ENCODE measurements at places on chromosomes 7 and 10.

GRCh38 chr7:78172267-78172757 lies 373.7 kb downstream of the PHTF2 start:
- no peak for DNase-seq

DNA sequence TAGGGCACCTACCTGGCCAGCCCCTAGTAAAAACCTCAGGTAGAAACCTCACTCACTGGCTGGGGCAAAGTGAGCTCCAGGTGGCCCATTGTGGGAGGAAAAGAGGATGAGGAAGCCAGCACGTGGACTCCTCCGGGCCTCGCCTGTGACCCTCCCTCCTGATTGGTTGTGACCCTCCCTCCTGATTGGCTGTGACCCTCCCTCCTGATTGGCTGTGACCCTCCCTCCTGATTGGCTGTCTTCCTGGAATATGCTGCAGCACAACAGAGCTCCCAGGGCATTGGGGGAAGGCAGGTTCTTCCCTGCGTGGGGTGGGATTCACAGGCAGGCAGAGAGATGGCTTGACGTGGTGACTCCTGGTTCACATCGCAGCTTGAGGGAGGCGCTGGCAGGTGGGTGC lies 343.0 kb downstream of the GLRX3 start:
- DNase-seq, result no peak

GRCh38 chr10:104340111-104340526 lies 1.9 kb upstream of the ITPRIP start:
- no peak for DNase-seq

DNA sequence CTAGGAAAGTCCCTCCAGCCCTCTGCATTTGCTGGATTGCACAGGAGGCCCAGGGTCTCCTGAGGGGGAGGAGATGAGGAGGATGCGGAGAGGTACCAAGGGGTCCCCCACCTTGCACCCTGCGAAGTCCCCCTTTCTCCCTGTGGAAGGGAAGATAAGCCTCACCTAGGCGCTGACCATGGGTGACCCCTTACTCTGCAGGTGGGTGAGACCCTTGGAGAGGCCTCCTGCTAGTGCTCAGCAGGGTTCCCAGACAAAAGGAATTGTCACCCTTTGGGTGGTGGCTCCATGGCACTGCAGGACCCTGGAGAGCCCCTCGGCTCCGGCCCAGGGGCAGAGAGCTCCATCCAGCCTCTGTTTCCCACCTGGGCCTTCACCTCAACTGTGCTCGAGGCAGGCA lies 107.0 kb upstream of the RET start:
- DNase-seq, result no peak

GRCh38 chr7:72028267-72028666 lies 383.9 kb downstream of the CALN1 start:
- DNase-seq, result no peak

DNA sequence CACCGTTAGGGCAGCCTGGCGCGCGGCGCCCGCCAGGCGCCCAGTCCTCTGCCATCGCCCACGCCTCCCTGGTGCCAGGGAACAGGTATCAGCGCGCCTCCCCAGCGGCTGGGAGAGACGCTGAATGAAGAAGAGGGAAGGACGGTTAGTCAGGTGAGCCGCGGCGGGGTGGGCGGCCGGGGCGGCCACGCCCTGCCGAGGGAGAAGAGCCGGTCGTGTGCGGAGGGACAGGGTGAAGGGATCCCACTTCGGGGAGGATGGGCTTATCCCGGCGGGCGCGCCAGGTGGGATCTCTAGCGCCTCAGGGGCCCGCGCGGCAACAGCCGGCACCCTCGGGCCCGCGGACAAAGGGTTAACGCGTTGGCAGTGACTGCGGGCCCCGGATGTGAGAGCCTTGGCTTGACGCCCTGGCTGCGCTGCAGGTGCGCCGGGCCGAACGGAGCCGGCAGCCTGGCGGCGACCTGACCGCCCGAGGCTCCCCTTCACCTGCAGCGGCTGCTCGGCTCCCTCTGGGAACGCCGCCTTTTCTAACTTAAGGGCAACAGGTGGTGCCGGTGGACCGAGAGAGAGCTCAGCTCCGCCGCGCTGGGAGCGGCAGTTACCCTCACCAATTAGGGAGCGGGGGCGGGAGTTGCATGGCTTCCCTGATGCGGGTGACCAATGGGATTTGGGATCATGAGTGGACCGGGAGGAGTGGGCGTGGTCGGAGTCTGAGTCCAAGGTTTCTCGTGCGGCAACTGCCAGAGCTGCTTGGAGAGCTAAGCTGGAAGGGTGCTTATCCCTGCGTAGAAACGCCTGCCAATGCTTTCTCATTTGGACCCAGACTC lies at the start of gene ARL4A:
ARL4A (plus strand) TSS at position 743 of the 827 bp plus-strand sequence. CDS start 622 bp downstream, outside the sequence.
- peak; percentile 92 for DNase-seq

- no peak for DNase-seq
Observed at GRCh38 chr10:52674474-52674873, 98.1 kb downstream of the MBL2 start.

DNA sequence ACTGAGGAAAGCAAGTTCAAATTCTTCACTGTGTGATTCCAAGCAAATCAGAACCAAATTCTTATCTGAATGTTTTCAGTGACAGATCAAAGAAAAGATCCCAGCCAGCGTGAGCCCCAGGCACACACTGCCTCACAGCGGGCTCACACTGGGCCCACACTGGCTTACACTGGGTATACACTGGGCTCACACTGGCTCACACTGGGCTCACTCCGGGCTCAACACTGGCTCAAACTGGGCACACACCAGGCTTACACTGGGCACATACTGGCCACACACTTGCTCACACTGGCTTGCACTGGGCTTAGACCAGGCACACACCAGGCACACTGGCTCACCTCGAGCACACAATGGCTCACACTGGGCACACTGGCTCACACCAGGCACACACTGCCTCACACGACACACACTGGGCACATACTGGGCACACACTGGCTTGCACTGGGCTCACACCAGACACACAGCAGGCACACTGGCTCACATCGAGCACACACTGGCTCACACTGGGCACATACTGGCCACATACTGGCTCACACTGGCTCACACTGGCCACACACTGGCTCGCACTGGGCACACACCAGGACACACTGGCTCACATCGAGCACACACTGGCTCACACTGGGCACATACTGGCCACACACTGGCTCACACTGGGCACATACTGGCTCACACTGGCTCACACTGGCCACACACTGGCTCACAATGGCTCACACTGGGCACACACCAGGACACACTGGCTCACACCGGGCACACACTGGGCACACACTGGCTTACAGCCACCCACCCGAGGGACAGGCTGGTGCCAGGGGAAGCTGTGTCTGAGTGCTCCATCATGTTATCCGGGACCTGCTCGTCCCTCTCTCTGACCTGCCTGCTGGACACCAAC lies 156.3 kb downstream of the PTPRN2 start:
- no peak for DNase-seq

DNA sequence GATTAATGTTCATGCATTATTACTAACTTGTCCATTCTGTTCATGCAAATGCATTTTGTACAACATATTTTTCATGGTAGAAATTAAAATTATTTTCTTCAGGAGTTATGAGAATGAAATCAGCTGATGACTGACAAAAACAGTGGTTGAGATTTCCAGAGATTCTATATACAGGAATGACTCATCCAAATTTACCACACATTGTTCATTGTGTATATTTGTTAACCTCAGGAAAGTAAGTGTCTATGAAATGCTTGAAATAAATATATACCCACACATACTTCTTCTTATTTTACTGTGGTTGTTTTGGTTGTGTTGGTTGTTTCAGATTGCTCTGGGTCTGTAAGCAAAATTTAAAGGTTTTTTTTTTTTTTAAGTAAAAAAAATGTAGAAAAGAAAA lies 108.1 kb upstream of the SP8 start:
- no peak for DNase-seq

DNA sequence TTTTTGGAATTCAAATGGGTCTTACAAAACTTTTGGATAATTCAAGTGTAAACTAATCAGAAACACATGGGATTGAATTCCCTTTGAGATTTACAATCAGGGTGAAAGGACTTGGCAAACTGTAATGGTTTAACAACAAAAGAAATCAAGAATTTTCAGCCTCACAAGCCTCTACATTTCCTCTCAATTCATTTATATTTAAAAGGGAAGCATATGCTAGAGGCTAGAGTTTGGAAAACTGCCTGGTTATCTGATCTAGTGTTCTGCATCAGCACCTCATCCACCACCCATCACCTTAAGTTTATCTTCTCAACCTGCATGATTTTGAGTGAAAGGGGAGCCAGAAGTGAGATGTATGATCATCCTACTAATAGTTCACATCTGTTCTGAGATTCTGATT lies 120.7 kb downstream of the TES start:
- DNase-seq, result no peak

DNA sequence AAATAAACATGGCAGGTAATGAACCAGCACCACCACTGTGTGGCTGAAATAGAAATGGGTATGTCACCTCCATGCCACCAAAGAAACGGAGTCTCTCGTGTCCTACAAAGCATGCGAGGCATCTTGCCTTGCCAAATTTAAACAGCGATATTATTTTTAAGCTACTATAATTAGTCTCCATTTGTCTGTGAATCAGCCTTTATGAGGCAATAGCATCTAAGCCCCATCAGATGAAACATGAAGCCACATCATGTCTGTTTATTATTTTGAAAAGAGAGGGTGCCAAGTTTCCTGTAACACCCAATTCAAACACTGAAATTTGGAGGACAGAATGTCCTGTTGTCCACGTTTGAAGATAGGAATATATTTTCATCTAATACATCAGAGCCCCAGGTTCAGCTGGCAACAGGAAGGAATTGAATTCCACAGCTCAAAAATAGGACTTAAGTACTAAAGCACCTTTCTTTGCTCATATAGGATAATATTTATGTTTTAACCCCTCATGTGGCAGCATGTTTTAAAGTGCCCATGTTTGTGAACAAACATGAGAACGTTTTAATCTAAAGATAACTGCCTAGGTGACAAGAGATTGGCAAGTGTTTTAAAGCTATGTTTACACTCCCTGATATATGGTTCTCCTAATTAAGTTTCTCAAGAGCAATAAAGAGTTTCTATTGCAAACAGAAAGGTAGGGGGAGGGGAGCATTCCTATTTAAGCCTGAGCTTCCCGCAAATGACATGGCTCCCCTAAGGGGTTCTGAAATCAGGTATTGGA lies 86.8 kb downstream of the SORBS1 start:
- no peak for DNase-seq

DNA sequence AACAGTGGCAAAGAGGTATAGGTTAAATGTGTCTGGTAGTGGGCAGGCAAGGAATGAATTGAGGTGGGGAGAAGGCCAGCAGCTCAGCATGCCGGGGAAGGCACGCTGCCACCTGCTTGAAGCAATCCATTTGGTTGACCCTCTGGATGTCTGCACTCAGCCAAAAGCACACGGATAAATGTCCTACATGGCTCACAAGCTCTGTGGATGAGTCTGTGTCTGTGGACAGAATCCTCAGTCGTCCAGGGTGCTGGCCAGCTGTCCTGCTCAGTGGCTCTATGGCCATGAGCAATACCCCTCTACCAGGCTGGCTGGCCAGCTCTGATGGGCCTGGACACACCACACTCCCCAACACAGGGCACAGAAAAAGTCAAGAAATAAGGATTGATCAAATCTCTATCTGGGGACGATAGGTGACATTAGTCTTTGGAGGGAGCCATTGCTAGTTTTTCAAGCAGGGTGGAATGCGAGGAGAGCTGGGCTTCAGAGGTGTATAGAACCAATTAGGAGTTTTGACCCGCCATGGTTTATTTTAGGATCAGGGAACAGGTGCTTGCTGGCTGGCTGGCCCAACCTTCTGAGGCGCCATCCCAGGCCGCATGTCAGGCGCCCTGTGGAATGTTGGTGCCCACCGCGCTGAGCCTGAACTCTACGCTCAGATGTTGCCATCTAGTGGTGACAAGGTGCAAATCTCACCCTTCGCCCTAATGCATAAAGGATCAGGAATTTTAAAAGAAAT lies 493.4 kb downstream of the TNS3 start:
- DNase-seq, result peak; percentile 68

DNA sequence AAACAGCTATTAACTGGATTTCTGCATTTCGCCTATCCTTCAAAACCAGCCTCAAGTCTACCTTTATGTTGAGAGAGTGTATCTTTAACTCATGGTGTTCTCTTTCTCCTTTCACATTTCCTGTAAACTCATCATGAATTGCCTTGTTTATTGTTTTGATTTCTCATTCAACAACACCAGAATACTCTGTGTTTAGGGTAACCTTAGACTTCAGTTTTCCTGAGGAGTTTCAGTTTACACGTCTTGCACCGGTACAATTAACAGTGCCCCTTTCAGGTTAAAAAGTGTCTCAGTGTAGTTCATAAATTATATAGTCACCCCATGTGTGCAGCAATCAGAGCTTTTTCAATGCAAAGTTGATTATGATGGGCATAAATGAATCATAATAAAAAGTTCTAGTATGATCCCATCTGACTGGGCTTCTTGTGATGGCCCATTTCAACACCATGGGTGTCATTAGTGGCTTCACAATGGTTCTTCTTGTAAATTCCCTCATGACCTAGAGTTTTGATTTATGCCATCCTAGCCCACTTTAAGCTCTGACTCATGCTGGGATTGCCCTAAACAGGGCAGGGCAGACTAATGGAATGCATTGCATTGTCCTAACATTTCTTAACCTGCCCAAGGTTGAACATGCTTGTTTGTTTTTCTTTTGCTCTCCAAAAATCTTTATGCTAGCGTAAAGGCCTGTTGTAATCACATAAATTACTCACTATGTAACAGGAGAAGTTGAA lies 22.0 kb downstream of the ITGB8 start:
- peak; percentile 26 for DNase-seq

- peak; percentile 50 for DNase-seq
Observed at GRCh38 chr7:151137076-151137675, 30.3 kb downstream of the GBX1 start.

GRCh38 chr10:50431791-50432190 lies 180.5 kb upstream of the ASAH2 start:
- no peak for DNase-seq

- DNase-seq, result no peak
Observed at GRCh38 chr10:1674501-1674900, 62.8 kb downstream of the ADARB2 start.

- no peak for DNase-seq
Observed at GRCh38 chr7:36199329-36199728, 46.3 kb downstream of the EEPD1 start.

DNA sequence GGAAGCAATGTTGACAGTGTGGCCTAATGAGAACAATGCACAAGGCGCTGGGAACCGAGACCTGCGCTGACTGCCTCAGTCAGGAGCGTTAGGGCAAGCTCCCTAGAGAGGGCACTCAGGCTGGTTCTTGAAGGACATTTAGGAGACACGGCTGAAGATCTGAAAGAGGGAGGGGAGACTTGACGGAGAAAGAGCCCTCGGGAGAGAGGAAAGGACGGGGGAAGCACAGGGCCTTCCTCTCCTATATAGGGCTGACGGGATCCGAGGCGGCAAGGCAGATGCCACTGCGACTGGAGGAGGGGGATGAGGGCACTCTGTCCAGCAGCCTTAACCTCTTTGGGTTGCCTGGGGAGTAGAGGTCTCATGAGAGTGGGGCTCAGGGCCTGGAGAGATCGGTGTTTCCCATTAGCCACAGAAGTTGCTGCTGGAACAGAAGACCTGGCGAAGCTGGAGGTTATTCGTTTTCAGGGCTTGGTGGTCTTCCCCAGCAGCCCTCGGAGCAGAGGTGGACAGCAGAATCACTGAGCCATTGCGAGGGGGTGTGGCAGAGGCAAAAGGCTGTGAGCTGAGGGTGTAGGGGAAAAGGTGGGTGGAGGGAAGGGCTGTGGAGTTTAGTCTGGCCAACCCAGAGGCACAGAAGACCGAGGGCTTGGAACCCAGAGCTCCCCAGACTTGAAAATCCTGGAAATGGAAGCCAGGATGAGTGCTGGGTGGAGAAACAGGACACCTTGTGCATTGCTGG lies 36.0 kb downstream of the CLEC2L start:
- no peak for DNase-seq

All from HEK293T (cell line).